Glomerular endothelial cell (primary cell): ENCODE measurements at places on chromosomes 4 and X. TPM values are rescaled to one million over a fixed set of nuclear protein-coding genes. Genes with fewer than 3 reads are reported as not detected.

- no peak for DNase-seq
Observed at GRCh38 chr4:159293811-159294515, 191.1 kb downstream of the RAPGEF2 start.

GRCh38 chr4:80360900-80361299, 25.4 kb downstream of the CFAP299 start:
- DNase-seq: no peak

- no peak for DNase-seq
Observed at GRCh38 chrX:140317462-140317861, 187.4 kb downstream of the SOX3 start.

GRCh38 chr4:3302786-3303564, 10.2 kb downstream of the RGS12 start:
- DNase-seq: no peak

DNA sequence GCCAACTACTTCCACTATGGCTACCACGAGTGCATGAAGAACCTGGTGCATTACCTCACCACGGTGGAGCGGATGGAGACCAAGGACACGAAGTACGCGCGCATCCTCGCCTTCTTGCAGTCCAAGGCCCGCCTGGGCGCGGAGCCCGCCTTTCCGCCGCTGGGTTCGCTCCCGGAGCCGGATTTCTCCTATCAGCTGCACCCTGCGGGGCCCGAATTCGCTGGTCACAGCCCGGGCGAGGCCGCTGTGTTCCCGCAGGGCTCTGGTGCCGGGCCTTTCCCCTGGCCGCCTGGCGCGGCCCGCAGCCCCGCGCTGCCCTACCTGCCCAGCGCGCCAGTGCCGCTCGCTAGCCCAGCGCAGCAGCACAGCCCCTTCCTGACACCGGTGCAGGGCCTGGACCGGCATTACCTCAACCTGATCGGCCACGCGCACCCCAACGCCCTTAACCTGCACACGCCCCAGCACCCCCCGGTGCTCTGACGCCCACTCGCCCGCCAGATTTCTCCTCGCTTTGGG, 2.1 kb downstream of the HELT start:
- DNase-seq: no peak

DNA sequence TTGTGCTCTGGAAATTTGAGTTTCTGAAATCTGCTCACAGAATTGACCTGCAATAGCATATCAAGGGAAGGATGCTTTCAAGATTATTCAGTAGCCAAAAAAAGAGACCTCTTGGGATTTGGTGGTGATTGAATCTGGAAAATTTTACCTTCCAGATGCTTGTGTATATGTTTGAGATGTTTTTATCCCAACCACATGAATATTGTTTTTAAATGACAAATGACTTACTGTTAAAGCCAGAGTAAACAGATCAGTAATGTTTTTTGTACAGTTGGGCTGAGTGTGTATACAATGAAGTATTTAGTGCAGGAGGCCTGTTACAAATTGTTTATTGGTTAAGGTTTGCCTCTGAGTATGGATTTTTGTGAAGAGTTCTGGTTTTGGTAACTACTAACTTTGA, 126.5 kb downstream of the CBR4 start:
- no peak for DNase-seq

The SEC31A gene
- 252 and 304 TPM in 2 replicates for total RNA-seq

The PNCK gene
- not detected in 2 replicates for total RNA-seq

The ITM2A gene
- total RNA-seq: 104 and 159 TPM in 2 replicates
